Cardiac fibroblast (primary cell): ENCODE measurements at places on chromosomes 6 and 20.
A peak's percentile ranks its signal among the peaks of the same experiment; 100 is the strongest.

GRCh38 chr20:62217913-62218773, 1.9 kb downstream of the HRH3 start:
- DNase-seq = no peak

GRCh38 chr20:22411627-22412450, 172.5 kb downstream of the FOXA2 start:
- DNase-seq = peak; percentile 84

DNA sequence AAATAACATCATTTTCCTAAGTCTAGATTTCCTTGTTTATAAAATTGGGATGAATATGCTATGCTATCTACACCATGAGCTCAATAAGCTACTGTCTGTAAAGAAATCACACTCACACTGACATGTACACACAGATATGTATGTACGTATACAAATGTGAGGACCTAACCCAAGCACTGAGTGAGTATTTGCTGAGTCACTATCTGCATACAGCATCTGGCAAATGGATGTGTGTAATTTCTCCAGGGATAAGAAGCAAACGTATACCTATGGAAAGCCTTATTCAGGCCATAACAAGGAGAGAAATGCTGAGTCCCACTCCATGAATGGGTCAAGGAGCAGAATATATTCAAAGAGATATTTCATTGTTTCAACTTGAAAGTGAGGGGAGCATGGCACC, 153.9 kb downstream of the LPA start:
- DNase-seq = peak; percentile 40

DNA sequence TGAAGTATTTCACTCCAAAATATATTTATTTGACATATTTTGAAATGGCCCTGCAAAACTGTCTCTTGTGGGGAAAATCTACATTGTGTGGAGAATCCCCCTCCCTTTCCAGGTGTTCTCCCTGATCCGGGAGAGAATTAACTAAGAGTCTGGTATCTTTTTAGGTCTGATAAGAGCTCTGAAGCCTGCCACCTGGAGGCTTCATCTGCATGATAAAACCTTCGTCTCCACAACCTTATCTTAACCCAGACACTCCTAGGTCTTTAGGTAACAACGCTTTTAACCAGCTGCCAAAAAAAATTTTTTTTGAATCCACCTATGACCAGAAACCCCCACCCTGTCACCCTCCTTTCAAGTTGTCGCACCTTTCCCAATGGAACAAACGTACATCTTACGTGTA, 43.0 kb downstream of the FAM184A start:
- DNase-seq = no peak

- no peak for DNase-seq
Measured at GRCh38 chr6:100897671-100898070, 16.5 kb upstream of the ASCC3 start.

DNA sequence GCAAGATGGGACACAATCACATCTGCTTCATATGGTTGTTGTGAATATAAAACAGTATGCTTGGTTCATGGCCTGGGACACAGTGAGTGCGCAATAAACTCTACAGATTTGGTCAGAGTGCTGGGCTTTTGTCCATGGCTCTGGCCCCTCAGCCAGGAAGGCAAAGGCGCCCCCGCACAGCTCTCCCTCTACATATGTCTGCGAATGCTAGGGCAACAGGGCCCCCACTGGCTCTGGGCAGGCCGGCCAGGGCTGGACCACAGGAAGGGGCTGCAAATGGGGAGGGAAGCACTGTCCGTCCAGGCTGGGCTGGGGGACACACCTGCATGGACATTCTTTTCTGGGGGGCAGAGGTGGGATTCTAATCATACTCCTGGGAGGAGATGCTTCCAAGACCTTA, 151.8 kb upstream of the MLN start:
- no peak for DNase-seq

DNA sequence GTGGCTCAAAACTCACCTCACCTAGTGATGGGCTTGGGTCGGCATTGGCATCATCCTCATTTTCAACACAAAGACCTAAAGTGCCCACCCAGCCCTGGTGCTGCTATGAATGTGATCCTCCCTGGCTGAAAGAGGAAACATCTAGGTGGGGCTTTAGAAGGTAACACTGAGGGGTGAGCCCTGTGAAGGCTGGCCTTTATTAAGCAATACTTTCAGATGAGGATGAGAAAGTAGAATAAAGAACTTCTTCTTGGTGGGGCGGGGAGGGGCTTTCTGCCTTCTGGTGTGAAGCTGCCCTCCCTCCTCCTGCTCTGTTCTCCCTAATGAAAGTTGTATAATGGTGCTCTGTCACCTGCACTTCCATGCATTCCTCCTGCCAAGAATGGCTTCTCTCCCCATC, 133.0 kb upstream of the TRAF3IP2 start:
- no peak for DNase-seq

DNA sequence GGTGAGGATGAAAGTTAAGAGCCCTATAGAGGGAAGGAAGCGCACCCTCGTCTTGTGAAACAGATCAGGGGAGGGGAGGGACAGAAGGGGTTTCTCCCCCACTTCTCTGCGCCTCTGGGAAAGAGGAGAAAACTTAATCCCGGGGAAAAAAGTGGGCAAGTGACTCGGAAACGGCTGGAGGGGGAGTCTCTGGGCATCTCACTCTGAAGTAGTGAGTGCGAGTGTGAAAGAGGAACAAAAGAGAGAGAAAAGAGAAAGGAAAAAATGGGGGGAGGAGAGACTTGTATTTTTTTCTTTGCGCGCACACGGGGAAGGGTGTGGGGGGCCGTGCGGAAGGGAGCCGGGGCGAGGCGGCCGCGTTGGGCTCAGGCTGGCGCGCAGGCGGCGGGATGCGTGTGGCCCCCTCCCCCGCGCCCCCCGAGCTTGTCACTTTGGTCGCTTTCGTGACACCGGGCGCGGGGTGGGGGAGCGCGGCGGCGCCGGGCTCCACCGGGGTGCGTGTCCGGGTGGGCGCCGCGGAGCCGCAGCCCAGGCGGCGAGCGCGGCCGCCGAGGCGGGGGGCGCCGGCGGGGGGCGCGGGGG, 454 bp downstream of the L3MBTL3 start:
- no peak for DNase-seq

- peak; percentile 58 for DNase-seq
Measured at GRCh38 chr20:973785-974194, 28.3 kb downstream of the RSPO4 start.

DNA sequence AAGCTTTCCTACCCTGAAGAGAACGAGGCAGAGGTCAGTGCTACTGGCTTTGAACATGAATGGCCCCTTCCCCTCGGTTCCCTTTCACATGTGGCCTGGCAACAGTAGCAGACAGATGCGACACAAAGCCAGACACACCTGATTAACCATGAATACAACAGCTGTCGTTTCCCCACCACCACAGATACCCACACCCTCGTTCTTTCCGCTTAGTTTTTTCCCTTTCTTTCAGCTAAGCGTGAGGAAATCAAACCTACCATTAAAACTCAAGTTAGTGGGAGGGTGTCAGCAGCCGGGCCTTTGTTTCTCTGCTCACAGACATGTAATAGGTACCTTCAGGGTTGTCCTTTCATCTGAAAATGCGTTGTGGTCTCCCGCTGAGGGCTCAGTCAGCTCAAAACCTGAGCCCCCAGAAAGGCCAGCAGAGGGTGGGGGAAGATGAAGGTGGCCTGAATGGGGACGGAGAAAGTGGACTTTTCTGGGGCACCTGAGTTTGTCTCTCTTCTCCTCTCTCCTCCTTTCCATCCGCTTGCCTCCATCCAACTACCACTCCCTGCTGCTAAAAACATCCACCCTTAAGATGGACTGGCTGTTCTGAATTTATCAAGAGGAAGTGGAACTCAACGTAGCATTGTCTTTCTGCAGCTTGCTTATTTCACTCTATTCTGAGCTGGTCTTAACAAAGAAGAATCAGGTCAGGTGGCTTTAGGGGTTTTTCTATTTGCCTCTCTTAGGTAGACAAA, 516.6 kb upstream of the JARID2 start:
- DNase-seq = no peak

DNA sequence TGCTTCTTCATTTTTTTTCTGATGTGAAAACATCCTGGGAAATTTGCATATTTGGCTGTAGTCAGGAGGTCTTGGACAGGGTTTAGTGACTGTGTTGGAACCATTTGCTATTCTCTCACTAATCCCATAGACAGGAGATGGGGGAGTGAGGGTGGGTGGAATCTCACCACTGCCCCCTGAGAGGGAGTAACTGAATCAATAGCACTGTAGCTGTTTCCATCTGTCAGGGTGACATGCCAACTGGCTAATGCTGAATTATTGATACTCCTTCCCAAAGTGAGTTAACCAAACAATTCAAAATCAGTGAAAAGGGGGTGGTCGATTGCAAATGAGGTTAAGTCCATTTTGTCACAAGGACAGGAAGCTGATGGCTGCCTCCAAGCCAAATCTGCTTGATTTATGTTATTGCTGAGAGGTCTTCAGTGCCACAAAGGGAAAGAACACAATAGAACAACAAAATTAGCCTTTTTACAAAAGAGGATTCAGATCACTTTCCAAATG, 55.1 kb upstream of the B3GAT2 start:
- no peak for DNase-seq

- no peak for DNase-seq
Measured at GRCh38 chr6:149037051-149037671, 280.4 kb upstream of the TAB2 start.

DNA sequence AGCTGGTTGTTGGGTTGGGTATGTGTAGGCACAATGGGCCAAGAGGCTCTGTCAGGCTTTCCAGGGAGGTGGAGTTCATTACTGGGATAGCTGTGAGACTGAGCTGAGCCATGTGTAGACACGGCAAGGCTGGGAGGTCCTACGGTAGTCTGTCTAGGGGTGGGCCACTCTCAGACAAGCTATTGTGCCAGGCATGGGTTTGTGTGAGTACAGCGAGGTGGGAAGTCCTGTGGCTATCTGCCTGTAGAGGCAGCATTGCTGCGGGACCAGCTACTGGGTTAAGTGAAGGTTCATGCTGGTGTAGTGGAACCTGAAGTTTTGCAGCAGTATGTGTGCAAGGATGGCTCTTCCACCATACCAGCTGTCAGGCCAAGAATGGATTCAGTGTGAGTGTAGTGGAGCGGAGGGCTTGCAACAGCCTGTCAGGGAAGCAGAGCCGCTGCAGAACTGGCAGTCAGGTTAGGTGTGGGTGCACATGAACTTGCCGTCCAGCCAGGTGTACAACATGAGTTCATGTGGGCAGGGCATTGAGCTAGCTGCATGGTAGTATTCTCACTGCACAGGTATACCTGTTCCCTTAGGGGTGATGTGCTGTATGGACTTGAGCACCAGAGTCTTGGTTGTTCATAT, 78.0 kb upstream of the CENPW start:
- DNase-seq = no peak

- no peak for DNase-seq
Measured at GRCh38 chr6:120447605-120448004, 886.7 kb downstream of the TBC1D32 start.

- no peak for DNase-seq
Measured at GRCh38 chr6:90490030-90490716, 96.7 kb downstream of the MAP3K7 start.

DNA sequence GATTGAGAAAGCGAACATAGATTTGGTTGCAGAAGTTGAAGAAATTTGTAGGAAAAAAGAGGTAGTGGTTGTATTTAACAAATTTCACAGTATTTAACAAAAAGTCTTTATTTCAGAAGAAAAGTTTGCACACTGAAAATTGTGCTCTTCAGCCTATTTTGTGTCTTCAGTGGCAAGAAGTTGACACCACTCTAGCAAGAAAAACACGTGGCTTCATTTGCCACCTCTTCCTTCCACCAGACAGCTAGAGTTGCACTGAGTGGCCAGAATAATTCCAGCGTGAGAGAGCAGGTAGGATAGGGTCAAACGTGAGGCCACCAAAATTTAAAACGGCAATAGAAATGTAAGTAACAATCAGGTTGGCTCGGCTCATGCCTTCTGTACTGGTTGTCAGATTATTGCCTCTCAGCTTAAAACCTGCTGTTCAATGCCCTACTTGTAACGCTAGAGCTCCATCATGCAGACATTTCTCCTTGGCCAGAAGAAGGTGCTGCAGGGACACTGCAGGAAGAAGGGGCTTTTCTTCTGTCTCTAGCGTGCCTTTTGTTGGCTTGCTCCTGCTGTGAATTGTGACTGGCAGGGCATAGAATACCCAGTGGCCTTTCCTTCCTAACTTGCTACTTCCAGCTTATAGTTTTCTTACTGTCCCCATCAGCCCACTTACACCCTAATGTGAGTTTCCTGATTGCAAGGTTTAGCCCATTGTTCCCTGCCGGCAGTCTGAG, 12.1 kb downstream of the TRAPPC3L start:
- no peak for DNase-seq

GRCh38 chr20:2804852-2805688, 4.6 kb upstream of the CPXM1 start:
- DNase-seq = no peak

GRCh38 chr6:121885399-121886152, 450.1 kb downstream of the GJA1 start:
- DNase-seq = peak; percentile 13

GRCh38 chr6:12294851-12295536, 4.8 kb downstream of the EDN1 start:
- no peak for DNase-seq

DNA sequence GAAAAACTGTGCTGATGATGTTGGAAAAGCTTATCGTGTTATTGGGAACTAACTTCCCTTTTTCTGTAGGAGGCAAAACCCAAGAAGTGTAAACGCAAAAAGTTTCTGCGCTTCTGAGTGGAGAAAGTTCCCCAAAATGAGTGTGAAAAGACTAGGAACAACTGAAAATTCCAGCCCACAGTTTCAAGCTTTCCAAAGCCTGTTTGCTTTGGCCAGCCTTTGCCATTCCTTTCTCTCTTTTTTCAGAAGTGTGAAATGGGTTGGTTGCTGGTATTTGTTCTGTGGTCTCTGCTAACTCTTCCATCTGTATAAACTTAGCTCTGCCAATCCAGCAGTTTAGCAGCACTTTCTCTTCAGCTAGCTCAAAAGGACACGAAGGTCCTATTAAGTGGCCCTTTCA, 491.3 kb downstream of the MAFB start:
- no peak for DNase-seq

GRCh38 chr6:8435845-8436168, 462 bp upstream of the SLC35B3 start:
- no peak for DNase-seq

- peak; percentile 13 for DNase-seq
Measured at GRCh38 chr6:166825553-166826145, 130.7 kb downstream of the RNASET2 start.

DNA sequence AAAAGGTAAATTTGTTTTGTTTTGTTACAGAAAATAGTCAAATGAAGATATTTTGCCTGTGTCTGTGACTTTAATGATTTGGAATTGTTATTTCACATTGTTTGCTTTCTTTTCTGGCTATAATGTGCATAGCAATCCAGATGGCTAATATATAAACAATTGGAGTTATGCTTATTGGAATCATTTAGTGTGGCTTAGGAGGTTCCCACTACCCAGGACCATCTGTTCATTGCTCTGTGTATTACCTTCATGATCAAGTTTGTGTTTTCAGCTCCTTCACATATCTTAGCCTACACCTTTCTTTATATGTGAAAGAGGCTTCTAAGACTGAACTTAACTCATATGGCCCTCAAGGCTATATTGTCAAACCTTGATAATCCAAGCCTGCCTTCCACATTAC, 232.9 kb downstream of the BCKDHB start:
- DNase-seq = no peak

DNA sequence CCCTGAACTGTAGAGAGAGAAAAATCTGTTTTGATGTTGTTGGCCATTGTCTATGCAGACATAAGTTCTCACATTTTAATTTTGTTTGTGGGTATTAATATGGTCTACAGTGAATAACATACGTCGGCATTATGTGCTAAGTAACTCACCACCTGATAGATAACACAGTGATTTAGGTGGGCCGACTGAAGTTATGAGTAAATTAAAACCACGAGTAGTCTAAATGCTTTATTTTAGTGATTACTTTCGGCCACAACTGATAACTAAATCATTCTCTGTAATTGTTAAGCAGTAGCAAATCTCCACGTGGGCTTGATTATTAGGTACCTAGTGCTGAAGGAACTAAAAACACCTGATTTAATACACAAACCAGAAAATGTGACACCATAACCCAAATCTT, 1.1 kb downstream of the DOP1A start:
- no peak for DNase-seq
